ENCODE measurements at places on chromosomes 11 and 22.

GRCh38 chr22:19062943-19063308 lies 59.3 kb downstream of the DGCR2 start:
- DNase-seq = no peak

GRCh38 chr11:2776351-2777061 lies 76.7 kb upstream of the KCNQ1OT1 start:
- no peak for DNase-seq

DNA sequence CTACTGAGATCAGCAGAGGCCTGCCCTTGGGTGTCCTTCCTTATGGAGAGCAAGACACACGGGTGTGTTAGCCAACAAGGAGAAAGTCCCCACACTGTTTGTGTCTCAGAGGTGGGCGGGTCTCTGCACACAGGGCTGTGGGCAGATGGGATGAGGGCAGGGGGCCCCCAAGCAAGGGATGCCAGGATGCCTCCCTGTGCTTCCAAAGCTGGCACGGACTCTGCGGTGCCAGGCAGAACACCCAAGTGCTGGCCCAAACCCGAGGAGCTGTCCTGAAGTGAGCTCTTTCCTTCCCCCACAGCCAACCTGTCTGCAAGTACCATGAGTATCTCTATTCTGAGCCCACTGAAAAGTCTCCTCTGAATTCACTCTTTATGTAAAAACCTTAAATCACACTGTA lies 273.3 kb downstream of the CTTN start:
- DNase-seq = no peak

GRCh38 chr11:2440646-2441045 lies 3.7 kb downstream of the TRPM5 start:
- DNase-seq = no peak

DNA sequence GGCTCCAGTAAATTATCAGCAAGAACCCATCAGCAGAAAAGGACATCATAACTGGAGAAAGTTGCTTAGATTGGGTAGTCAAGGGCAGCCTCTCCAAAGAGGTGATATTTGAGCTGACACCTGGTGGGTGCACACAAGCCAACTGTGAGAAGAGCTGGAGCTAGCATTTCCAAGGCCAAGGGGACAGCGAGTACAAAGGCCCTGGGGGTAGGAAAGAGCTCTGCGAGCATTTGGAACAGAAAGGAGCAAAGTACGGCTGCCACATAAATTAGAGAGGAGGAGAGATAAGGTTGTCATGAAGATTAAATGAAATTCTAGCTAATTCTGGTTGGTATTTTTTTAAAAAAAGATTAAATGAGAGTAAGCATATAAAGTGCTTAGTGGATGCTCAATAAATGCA lies 21.7 kb upstream of the SMCO4 start:
- no peak for DNase-seq

- DNase-seq = no peak
These were observed 104.4 kb upstream of the PLET1 start for GRCh38 chr11:112364962-112365481.

- no peak for DNase-seq
These were observed 14.0 kb upstream of the ARSA start for GRCh38 chr22:50641696-50642607.

GRCh38 chr11:123145661-123146060 lies 49.4 kb downstream of the CLMP start:
- no peak for DNase-seq

DNA sequence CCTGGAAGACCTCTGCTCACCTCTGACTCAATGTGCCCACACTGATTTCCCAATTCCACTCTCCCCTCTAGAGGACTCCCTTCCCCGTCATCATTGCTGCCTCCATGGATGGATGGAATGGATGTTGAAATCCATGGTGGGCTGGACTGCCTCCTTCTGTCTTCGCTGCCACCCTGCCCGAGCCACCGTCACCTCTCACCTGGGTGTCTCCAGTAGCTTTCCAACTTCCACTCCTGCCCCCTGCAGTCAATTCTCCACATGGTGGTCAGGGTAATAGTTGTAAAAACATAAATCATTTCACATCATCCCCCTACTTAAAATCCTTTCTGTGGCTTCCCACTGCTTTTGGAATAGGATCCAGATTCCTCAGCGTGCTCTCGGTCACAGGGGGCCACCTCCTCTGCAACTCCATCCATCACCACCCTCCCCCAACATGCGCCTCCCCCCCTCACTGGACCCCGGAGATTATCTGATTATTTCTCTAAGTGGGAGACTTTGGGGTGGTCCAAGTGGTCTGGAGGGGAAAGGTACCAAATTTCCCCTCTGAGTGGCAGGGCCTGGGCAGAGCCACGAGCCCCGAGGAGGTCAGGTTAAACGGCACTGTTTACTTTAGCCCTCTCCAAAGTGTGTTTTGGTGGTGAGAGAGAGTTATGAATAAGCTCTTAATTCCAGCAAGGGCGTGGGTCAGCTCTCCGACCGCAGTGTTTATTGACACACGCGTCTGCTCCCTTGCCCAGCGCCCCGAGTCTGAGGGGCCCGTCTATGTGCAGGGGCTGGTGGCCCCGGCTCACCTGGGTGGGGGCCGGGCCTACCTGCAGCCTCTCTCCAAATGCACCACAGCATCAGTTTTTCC lies 313.7 kb downstream of the MN1 start:
- DNase-seq = no peak

GRCh38 chr22:27382947-27383346 lies 418.6 kb downstream of the MN1 start:
- no peak for DNase-seq

DNA sequence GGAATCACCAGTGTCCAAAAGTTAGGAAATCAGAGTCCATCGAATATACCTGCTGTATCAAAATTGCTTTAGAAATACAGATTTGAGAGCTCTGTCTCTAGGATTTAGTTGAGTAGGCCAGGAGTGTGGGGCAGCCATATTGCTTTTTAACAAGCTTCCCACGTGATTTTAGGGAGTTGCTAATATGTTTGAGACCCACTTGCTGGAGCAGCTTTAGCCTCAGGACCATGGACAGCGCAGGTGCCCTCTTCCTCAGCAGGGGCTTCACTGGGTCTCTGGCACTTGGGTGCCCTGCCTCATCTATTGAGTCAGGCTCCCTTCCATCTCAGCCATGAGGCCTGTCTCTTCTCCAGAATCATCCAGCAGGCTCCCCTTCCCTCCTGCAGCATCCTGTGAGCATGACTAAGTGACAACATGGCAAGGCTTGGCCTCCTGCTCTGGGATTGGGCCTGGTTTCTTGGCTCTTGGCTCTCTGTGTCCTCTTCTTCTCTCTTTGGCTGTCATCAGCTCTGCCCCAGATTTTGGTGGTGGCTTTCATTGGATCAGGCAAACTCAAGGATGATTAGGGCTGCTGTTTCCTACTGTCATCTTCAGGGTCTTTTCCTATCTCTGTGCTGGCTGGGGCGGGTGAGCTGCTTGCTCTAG lies 70.0 kb downstream of the SGSM1 start:
- no peak for DNase-seq

DNA sequence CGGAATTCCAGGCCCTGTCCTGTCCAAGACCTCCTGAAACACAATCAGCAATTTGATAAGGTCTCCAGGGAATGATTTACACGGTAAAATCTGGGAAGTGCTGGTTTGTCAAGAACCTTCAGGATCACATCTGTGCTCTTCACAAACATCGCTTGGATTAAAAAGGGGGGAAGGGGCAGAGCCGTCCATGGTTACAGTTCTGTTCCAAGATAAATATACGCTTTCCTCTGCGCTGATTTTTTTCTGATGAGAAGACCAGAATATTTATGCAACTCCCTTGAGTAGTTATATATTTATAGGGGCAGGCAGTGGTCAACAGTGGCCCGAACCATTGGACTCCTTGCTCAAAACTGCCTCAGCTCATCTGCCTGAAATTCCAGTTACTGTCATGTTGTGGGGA lies 9.2 kb upstream of the APOL5 start:
- DNase-seq = no peak

DNA sequence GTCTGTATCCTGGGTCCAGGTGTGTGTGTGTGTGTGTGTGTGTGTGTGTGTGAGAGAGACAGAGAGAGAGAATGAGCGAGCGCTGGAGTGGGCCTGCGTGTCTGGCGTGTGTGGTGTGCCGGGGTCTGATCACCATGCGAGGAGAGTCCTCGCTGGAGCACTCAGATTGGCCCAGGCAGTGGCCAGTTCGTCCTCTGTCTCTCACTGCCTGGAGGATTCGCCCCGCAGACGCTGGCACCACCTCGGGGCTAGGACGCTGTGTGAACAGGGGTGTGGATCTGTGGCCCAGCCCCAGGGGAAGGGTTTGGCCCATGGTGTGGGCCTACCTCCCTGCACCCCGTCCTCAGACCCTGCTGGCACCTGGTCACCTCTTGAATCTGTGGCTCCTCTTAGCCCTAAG lies 11.6 kb upstream of the CACNA1I start:
- DNase-seq = no peak

GRCh38 chr11:75389925-75390324 lies 9.4 kb upstream of the RPS3 start:
- no peak for DNase-seq

GRCh38 chr22:46336119-46337078 lies 885 bp downstream of the TRMU start:
- DNase-seq = no peak

DNA sequence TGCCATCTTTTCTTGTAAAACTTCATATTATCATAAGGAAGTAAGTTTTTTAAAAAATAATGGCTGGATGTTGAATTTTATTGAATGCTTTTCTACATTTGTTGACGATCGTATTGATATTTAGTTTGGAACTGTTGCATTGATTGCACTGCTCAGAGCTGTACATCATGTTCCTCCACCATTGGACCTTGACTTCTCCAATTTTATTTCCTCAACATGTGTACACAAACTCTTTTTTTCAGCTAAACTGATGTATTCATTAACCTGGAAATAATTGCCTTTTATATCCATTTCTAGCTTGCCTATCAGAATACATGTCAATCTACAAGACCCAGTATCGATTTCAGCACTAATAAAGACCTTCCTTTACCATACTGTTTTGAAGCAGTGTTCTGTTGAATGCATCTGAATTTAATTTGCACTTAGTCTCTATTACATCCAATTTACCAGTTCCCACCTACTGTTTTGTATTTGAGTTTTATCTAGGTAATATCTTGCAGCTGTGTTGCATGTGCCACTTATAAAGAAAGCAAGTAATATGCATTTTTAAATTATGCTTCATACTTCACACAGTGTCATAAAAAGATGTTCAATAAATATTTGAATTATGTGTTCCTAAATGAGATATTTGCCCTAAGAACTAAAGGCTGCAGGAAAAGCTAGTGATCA lies 5.5 kb downstream of the CEP57 start:
- DNase-seq = no peak

- DNase-seq = no peak
These were observed 1012.1 kb downstream of the OPCML start for GRCh38 chr11:132520199-132520598.

DNA sequence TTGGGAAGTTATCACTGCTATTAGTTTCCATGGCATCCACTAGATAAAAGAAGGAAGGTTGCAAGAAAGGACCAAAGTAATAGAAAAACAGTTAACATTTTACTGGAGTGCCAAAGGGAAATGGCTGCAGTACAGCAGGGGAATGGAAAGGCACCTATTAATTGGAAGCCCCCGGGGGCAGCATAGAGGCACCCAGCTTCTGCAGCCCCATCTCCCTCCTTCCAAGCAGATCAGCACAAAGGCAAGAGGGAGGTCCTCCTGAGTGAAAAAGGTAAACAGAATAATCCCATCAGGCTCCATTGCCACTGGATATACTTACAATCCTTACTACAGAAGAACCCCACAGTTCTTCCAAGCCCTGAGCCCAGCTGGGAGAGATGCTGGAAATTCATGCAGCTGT lies 887.1 kb downstream of the DLG2 start:
- no peak for DNase-seq

- DNase-seq = no peak
These were observed 25.2 kb downstream of the PDE3B start for GRCh38 chr11:14668731-14669301.

- DNase-seq = no peak
These were observed 6.7 kb upstream of the OOSP4A start for GRCh38 chr11:59957094-59957493.

DNA sequence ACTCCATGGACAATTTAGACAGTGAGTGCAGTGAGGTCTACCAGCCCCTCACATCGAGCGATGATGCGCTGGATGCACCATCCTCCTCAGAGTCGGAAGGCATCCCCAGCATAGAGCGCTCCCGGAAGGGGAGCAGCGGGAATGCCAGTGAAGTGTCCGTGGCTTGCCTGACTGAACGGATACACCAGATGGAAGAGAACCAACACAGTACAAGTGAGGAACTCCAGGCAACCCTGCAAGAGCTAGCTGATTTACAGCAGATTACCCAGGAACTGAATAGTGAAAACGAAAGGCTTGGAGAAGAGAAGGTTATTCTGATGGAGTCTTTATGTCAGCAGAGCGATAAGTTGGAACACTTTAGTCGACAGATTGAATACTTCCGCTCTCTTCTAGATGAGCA lies 51.4 kb downstream of the SPECC1L start:
- DNase-seq = no peak

DNA sequence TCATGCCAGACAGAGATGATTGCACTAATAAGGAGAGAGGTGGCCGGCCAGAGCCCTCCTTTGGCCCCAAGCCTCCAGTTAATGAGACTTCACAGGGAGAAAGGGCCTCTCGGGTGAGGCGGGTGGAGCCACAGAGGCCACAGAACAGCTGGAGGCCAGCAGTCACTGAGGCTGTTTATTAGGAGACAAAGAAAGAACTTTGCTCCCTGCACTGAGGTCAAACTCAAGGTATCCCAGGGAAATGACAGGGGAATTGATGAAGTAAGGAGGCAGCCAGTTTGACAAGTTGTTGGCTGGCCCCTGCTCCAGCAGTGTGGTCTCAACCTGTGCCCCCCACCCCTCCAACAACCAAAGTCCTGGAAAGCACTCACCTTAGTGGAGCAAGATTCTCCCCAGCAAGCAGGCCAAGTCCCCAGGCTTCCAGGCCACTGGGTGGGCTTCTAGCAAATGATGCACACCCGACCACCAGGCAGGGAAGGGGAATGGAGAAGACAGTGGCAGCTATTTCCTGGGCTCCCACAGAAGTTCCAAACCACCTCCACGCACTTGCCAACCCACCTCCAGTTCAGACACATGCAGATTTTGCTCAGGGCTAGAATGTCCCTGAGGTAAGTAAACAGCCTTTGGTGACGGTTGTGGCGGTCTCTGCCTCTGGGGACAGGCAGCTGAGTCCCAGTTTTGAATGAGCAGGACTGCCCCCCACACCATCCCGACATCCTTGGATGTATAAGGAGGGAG lies 53.2 kb downstream of the RPUSD4 start:
- DNase-seq = no peak

DNA sequence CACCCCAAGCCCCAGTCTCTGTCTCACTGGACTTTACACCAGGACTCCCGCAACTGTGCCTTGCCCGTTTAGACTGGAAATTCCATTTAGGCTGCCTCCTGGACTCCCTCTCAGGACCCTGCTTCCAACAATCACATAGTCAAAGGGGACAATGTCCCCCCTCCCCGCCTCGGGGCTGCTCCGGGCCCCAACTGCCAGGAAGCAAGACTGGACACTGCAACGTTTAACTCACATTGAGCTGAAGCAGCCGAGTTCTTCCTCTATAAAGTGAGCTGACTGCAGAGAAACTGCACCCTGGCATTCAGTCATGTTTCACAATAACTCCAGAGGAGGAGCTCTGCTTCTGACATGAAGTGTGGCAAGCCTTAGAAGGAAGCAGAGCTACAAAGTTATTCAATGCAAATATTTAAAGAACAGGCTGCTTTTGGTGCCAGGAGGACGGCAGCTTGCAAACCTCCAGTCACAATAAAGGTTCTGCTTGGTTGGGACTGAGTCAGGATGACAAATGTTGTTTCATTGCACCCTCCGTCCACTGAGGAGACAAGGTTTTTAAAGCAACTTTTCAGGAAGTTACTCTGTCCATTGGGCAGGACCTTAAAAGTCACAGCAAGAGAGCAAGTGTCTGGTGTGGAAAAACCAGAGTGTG lies 19.9 kb downstream of the PACSIN2 start:
- no peak for DNase-seq
